Smooth muscle cell of trachea (primary cell): ENCODE measurements at places on chromosomes 12 and 14. TPM values are rescaled to one million over a fixed set of nuclear protein-coding genes. Genes with fewer than 3 reads are reported as not detected.

Gene TMEM179
- not detected in 2 replicates for total RNA-seq

Gene KRT7
- total RNA-seq = 7.8 and 8.7 TPM in 2 replicates

Gene GPRC5A
- 3.1 and 10.3 TPM in 2 replicates for total RNA-seq

Gene COCH
- 0.33 and 0.58 TPM in 2 replicates for total RNA-seq

Gene TMEM253
- 0.33 TPM in 1 of 2 replicates, not detected in the other for total RNA-seq

Gene TAS2R46
- 2.0 and 6.3 TPM in 2 replicates for total RNA-seq

Gene KRT73
- not detected in 2 replicates for total RNA-seq

Gene CCDC198
- not detected in 2 replicates for total RNA-seq

Gene VWF
- 0.99 and 2.9 TPM in 2 replicates for total RNA-seq

Gene STXBP6
- total RNA-seq = 6.1 and 9.6 TPM in 2 replicates

Gene KSR2
- total RNA-seq = under 0.01 TPM in 1 of 2 replicates, not detected in the other

Gene OTUB2
- total RNA-seq = 1.7 and 2.8 TPM in 2 replicates

Gene STK38L
- total RNA-seq = 14.1 and 15.5 TPM in 2 replicates

Gene CYP46A1
- 0.29 and 0.99 TPM in 2 replicates for total RNA-seq

Gene ABCD2
- total RNA-seq = 0.17 TPM in 1 of 2 replicates, not detected in the other

Gene ARID4A
- 12.4 and 16.4 TPM in 2 replicates for total RNA-seq

Gene NFE2
- 0.15 and 1.2 TPM in 2 replicates for total RNA-seq

Gene SLC5A8
- total RNA-seq = not detected in 2 replicates

Gene EFS
- total RNA-seq = 1.7 and 4.8 TPM in 2 replicates

Gene LRP10
- total RNA-seq = 87.8 and 169 TPM in 2 replicates

Gene RPGRIP1
- total RNA-seq = not detected in 2 replicates

Gene PRH2
- total RNA-seq = not detected in 2 replicates

Gene PLEKHH1
- 0.15 and 0.17 TPM in 2 replicates for total RNA-seq

Gene ERP27
- total RNA-seq = not detected in 2 replicates

Gene FSCB
- under 0.01 TPM in 1 of 2 replicates, not detected in the other for total RNA-seq

Gene DNAJC22
- total RNA-seq = 1.8 and 3.3 TPM in 2 replicates

Gene AQP2
- not detected in 2 replicates for total RNA-seq

Gene KLRG1
- 0.33 and 1.0 TPM in 2 replicates for total RNA-seq

Gene MDGA2
- under 0.01 TPM in 1 of 2 replicates, not detected in the other for total RNA-seq

Gene KRT82
- total RNA-seq = not detected in 2 replicates

Gene PIANP
- 0.33 and 1.0 TPM in 2 replicates for total RNA-seq

Gene PTPRO
- total RNA-seq = 1.2 and 2.3 TPM in 2 replicates

Gene MYO1H
- total RNA-seq = not detected in 2 replicates

Gene SPIC
- not detected in 2 replicates for total RNA-seq

Gene MAP3K12
- 43.6 and 61.9 TPM in 2 replicates for total RNA-seq

Gene LRIG3
- total RNA-seq = 162 and 211 TPM in 2 replicates

Gene IL31
- not detected in 2 replicates for total RNA-seq

Gene HNF1A
- total RNA-seq = not detected in 2 replicates

Gene SLCO1C1
- total RNA-seq = not detected in 2 replicates

Gene CPSF6
- 22.3 and 28.4 TPM in 2 replicates for total RNA-seq

Gene DPPA3
- not detected in 2 replicates for total RNA-seq

Gene EIF2S3B
- total RNA-seq = 0.83 and 0.87 TPM in 2 replicates

Gene HCAR1
- total RNA-seq = 0.50 and 0.87 TPM in 2 replicates

Gene RND1
- under 0.01 and 0.33 TPM in 2 replicates for total RNA-seq

Gene RNASE1
- not detected in 2 replicates for total RNA-seq

Gene SIX6
- total RNA-seq = not detected in 2 replicates

Gene SLC7A7
- 2.0 and 7.1 TPM in 2 replicates for total RNA-seq

Gene CD163L1
- under 0.01 TPM in 1 of 2 replicates, not detected in the other for total RNA-seq

Gene CMKLR1
- 0.33 TPM in 1 of 2 replicates, not detected in the other for total RNA-seq

Gene C12orf54
- not detected in 2 replicates for total RNA-seq
